ENCODE measurements at places on chromosomes 16 and 17. TPM values are rescaled to one million over a fixed set of nuclear protein-coding genes. Genes with fewer than 3 reads are reported as not detected.
A peak's percentile ranks its signal among the peaks of the same experiment; 100 is the strongest.

KRTAP4-6 gene
- not detected for total RNA-seq

SOST gene
- total RNA-seq: not detected

TMEM220 gene
- total RNA-seq: 1.1 TPM

HS3ST3A1 gene
- total RNA-seq: 7.5 TPM

- H3K4me1 ChIP-seq: no peaks in the 10 kb centered on the region
- H3K4me3 ChIP-seq: no peak overlapping the region
- peaks cover 3% of the 10 kb centered on the region for H3K27me3 ChIP-seq
- no peak for DNase-seq
- no peaks in the 10 kb centered on the region for H3K36me3 ChIP-seq
Observed at GRCh38 chr16:81275064-81275532, 36.6 kb downstream of the BCO1 start.

GRCh38 chr17:3955673-3955988 is 8.6 kb downstream of the ATP2A3 start:
- no peaks in the 10 kb centered on the region for H3K27me3 ChIP-seq
- no peaks in the 10 kb centered on the region for H3K36me3 ChIP-seq
- no peak overlapping the region for H3K27ac ChIP-seq
- DNase-seq: no peak
- peaks cover 11% of the 10 kb centered on the region for H3K4me1 ChIP-seq
- H3K4me3 ChIP-seq: no peak overlapping the region

GRCh38 chr16:86025706-86026105 is 126.7 kb downstream of the IRF8 start:
- H3K27me3 ChIP-seq: peaks cover 57% of the 10 kb centered on the region
- H3K27ac ChIP-seq: no peak overlapping the region
- H3K4me3 ChIP-seq: no peak overlapping the region
- peaks cover 1% of the 10 kb centered on the region for H3K4me1 ChIP-seq
- no peak for DNase-seq

DNA sequence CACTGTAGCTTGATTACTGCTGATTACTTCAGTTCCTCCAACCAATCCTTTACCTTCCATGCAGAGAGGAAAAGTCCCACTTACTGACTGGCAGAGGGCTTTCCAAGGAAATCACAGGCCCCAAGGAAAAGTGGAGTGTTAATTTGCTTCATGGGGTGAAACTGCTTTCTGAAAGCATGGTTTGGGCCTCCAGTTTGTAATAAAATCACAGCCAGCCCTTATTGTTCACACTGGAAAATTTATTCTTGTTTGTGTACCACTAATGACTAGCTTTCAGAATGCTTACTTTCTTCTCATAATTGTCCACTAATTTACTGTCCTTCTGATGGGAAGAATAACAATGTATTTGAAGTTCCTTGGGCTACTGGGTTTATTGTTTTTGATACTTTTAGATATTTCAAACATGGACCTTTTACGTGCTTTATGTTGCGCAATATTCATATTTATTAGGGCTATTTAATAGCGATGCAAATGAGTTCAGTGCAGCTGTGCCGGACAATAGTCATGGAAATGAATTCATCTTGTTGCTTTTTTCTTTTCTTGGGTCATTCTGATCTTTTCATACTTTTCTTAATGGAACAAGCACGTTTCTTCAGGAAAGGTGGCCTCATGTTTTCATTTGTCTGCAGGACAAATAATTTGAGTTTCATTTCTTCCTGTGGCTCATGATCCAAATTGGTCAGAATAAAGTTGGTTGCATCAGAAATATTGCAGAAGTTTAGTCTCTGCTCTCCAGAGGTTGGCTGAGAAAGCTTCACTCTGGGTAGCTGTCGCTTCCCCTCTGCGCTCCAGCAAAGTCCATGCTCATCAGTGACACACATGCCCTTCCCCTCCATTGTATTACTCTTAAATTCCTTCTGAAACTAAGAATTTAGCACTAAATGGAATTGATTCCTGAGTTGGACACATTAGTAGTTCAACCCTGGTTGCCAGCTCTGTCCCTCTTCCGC is 128.7 kb downstream of the PRKCA start:
- peak overlapping the region; percentile 11 for H3K4me3 ChIP-seq
- H3K27ac ChIP-seq: peak overlapping the region; percentile 80
- DNase-seq: peak; percentile 41
- H3K36me3 ChIP-seq: no peaks in the 10 kb centered on the region
- peaks cover 19% of the 10 kb centered on the region for H3K4me1 ChIP-seq

DNA sequence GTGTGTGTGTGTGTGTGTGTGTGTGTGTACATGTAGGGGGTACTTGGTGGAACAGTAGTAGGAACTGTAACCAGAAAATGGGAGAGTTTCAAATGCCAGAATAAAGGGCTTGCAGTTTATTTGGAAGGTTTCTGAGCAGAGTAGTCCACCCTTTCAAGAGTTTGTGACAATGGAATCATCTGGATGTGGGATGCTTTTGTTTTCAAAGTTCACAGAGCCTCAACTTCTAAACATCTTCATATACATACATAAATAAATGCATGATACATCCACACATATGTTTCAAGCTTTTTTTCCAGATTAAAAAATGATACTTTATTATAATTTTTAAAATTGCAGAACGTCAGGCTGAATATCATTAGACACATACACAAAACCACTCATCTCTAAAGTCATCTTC is 2.4 kb upstream of the PKD1L3 start:
- H3K27me3 ChIP-seq: peaks cover 2% of the 10 kb centered on the region
- DNase-seq: no peak
- H3K27ac ChIP-seq: no peak overlapping the region
- no peak overlapping the region for H3K4me3 ChIP-seq

DNA sequence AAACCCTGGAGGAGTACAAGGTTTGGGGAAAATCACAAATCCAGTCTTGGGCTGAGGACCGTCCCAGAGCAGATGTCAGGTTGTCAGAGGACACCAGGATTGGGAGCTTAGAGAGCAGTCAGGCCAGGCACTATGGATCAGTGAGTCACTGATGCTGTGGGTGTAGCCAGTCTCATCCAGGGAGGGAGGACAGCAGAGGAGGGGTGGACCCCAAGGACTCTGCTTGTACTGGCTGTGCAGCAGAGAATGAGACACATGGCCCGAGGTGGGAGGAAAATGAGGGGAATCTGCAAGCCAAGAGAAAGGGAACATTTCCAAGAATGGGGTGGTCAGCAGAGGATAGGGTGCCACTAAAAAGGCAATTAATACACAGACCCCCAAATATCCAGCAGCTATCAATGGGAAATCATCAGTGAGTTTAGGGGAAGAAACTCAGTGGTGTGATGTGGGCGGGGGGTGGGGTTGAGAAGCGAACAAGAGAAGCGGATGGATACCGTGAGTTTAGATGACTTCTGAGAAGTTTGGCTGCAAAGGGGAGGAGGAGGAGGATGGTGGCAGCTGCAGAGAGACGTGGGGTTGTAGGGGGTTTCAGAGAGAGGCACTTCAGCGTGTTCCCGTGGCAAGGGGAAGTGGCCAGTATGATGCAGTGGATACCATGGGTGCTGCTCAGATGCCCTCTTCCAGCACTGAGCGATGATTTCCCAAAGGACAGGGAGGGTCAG is 43.9 kb downstream of the ARHGAP27 start:
- H3K27me3 ChIP-seq: peaks cover 13% of the 10 kb centered on the region
- peaks cover 5% of the 10 kb centered on the region for H3K4me1 ChIP-seq
- no peaks in the 10 kb centered on the region for H3K36me3 ChIP-seq
- peak; percentile 62 for DNase-seq

GRCh38 chr17:67442787-67443624 is 65.9 kb downstream of the PITPNC1 start:
- no peak for DNase-seq
- no peak overlapping the region for H3K27ac ChIP-seq
- no peak overlapping the region for H3K4me3 ChIP-seq
- no peaks in the 10 kb centered on the region for H3K27me3 ChIP-seq
- peaks cover 3% of the 10 kb centered on the region for H3K4me1 ChIP-seq
- no peaks in the 10 kb centered on the region for H3K36me3 ChIP-seq

DNA sequence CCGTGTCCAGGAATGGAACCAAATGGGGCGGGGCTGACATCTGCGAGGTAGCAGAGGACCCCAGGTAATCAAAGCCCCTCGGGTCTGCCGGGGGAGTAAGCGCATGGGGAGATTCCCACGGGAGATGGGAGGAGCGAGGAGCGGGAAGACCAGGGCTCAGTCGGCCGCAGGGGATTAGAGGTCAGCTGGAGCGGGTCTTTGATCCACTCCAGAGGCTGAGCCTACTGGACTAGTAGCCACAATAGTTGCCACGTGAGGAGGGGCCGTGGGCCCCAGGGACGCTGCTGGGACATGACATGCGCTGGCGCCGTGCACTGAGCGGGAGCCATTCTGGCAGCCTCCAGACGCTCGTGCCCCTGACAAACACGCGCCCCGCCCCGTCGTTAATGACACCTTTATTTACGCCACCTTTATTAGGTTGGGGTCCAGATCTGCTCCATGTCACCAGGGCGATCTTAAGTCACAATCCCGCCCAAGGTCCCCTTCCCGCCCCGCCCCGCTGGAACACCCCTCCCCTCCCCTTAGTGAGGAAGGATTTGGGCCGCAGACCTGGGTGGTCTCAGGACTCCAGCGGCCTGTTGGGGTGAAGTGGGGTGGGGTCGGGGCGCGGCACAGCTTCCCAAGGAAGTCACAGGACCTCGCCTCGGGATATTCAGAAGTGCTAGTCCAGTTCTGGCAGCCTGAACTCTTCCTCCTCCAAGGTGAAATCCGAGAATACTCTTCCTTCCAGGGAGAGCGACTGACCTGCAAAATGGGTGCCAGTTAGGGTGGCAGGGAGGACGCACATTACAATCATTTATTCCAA is 15.0 kb downstream of the PPY start:
- H3K27ac ChIP-seq: no peak overlapping the region
- peaks cover 79% of the 10 kb centered on the region for H3K27me3 ChIP-seq
- H3K4me3 ChIP-seq: no peak overlapping the region
- H3K36me3 ChIP-seq: no peaks in the 10 kb centered on the region
- DNase-seq: no peak

DNA sequence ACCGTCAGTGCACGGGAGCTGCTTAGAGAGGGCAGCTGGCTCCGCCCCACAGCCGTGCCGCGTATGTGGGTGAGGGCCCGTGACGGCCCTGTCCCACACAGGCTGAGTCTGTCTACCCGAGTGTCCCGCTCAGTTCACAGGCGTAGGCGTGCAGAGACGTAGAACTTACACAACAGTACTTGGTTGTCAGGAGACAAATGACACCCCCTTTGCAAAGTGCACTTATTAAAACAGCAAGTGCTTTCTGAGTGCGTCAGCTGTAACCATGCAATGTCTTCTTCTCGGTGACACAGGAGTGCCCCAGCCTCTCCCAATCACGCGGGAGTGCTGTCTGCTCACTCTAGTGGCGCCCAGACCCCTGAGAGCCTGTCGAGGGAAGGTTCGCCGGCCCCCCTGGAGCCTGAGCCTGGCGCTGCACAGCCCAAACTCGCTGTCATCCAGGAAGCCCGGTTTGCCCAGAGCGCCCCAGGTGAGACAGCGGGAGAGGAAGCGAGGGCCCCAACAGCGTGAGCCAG is 64.2 kb downstream of the FOXK2 start:
- peaks cover 39% of the 10 kb centered on the region for H3K36me3 ChIP-seq
- no peak overlapping the region for H3K4me3 ChIP-seq
- no peak overlapping the region for H3K27ac ChIP-seq
- no peak for DNase-seq
- H3K27me3 ChIP-seq: no peaks in the 10 kb centered on the region

Measured in IMR-90 (cell line).